ENCODE measurements at places on chromosomes 13 and 19. TPM values are rescaled to one million over a fixed set of nuclear protein-coding genes. Genes with fewer than 3 reads are reported as not detected.

GRCh38 chr19:17339088-17339741, 1.9 kb downstream of the GTPBP3 start:
- DNase-seq, result peak; percentile 63
- H3K4me1 ChIP-seq, result no peaks in the 10 kb centered on the region
- H3K36me3 ChIP-seq, result peaks cover 7% of the 10 kb centered on the region
- no peak overlapping the region for H3K27ac ChIP-seq
- H3K27me3 ChIP-seq, result no peaks in the 10 kb centered on the region
- no peak overlapping the region for H3K4me3 ChIP-seq

Gene FAM216B
- not detected for polyA plus RNA-seq

DNA sequence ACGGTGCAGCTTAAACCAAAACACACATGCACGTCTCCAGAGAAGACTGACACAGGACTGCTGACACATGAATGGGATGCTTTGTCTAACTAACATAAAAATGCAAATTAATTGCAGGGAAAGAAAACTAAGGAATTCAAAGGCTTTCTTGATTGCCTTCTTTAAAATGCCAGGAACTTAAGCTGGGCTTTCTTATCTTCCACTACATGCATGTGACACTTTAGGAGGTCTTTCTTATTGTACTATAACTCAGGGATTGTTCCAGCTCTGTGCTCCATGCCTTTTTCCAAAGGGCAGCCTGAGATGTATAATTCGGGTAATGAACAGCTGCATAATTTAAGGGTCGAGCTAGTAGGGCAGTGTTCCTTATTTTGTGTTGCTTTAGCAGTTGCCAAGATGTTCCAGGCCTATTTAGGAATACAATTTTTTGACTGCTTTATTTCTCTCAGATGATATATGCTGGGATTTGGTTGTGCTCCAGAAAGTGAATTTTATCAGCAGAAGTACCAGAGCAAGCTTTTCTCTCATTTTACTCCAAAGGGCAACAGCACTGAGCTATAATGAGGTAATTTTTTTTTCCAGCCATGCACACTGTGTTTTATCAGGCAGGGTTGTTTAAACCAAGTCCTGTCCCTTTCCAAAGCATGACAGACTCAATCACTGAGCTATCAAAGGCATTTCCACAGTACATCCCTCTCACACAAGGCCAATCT, 885.2 kb downstream of the PCDH9 start:
- no peaks in the 10 kb centered on the region for H3K27me3 ChIP-seq
- H3K4me1 ChIP-seq, result no peaks in the 10 kb centered on the region
- DNase-seq, result no peak
- no peak overlapping the region for H3K27ac ChIP-seq
- no peaks in the 10 kb centered on the region for H3K36me3 ChIP-seq
- H3K4me3 ChIP-seq, result no peak overlapping the region

DNA sequence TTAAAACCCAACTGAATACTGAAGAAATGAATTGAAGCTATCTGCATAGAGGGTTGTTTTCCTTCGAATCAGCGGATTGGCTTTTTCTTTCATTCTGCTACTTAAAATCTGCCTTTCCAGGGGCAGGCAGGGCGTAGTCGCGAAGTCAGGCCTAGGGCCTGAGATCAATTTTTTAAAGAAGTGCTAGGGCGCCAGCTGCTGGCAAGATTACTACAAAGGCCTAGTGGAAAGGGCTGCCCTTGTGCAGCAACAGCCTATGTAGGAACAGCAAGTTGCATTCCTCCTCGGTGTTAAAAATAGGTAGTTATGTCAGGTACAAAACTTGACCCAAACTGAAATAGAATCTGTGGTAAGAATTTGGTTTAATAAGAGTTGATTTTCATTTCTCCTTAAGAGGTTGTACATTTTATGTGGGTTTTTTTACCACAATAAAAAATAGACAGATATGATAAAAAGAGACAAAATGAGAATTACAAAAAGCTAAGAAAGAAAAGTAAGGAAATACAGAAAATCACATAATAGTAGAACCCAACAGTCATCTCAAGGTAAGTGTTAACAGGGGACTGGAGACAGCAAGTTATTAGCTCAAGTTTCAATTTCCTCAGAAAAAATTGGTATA, 9.5 kb upstream of the URAD start:
- no peak overlapping the region for H3K4me3 ChIP-seq
- H3K36me3 ChIP-seq, result no peaks in the 10 kb centered on the region
- no peaks in the 10 kb centered on the region for H3K4me1 ChIP-seq
- no peak for DNase-seq
- peaks cover 33% of the 10 kb centered on the region for H3K27me3 ChIP-seq

DNA sequence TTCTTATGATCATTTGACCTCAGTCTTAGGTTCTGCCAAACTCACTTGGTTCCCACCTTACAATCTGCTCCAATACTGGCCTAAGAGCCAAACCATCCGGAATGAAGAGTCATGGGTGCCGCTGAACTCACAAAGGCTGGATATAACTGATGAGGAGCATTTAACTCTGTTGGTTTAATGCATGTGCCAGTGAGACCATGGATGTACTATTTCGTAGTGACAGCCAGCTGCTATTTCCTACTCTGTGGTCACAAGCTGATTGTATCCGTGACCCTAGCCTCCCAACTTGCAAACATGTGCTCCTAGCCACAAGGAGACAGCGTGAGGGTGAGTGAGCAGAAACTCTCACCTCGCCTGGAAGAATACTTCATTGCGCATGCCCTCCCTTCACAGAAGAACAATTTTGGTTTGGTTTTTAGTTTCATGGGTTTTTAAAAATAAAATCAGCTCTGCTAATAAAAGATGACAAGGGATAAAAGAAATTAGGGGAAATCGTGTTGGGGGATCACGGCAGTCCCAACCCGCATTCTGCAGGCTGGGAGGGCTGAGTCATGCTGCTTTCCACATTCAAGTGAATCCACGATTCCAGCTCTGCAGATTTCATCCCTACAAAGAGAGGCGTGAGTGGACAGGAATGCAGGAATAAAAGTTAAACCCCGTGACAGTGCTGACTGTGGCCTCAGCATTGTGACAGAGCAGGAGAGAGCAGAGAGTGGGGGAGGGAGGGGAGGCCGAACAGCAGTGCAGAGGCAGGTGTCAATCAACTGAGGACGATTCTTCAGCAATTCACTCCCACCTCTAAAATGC, 66.8 kb upstream of the RAP2A start:
- peak overlapping the region; percentile 26 for H3K27ac ChIP-seq
- 0 out of 2 replicates have a peak, but pooled peaks cover 4% of the 10 kb centered on the region for H3K4me1 ChIP-seq
- no peak for DNase-seq
- peaks cover 72% of the 10 kb centered on the region for H3K36me3 ChIP-seq
- no peak overlapping the region for H3K4me3 ChIP-seq

DNA sequence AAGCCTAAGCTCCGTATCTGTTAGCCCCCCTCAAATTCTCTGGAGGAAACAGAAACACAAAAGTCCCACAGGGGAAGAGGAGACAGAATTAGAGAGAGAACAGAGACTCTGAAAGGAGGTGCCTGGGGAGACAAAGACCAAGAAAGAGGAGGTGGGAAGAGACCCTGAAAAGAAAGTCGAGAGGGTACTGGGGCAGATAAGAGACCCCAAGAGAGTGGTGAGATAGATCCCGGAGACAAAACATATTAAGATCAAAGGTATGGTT, 915 bp upstream of the GRWD1 start:
- H3K36me3 ChIP-seq, result peaks cover 12% of the 10 kb centered on the region
- no peaks in the 10 kb centered on the region for H3K27me3 ChIP-seq
- H3K4me1 ChIP-seq, result 0 out of 2 replicates have a peak, but pooled peaks cover 4% of the 10 kb centered on the region
- H3K4me3 ChIP-seq, result peak overlapping the region; percentile 99

DNA sequence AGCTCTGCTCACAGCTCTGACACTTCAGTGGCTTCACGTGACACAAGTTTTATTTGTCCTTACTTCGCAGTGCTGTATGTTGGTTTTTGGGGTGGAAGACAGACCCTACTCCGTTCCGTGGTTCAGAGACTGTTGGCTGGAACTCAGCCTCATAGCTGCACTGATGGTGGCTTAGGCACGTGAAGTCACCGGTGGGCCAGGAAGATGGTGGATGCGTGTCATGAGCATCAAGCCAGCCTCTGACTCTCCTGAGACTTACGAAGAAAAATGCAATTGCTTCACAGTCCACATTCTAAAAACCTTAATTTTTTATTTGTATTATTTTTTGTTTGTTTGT, 161.4 kb upstream of the SOX1 start:
- no peak for DNase-seq
- H3K27ac ChIP-seq, result no peak overlapping the region
- no peak overlapping the region for H3K4me3 ChIP-seq
- H3K36me3 ChIP-seq, result no peaks in the 10 kb centered on the region
- no peaks in the 10 kb centered on the region for H3K27me3 ChIP-seq

- peak; percentile 79 for DNase-seq
- H3K27me3 ChIP-seq, result no peaks in the 10 kb centered on the region
- peaks cover 8% of the 10 kb centered on the region for H3K4me1 ChIP-seq
- peak overlapping the region; percentile 83 for H3K4me3 ChIP-seq
- H3K36me3 ChIP-seq, result no peaks in the 10 kb centered on the region
Measured at GRCh38 chr13:33349986-33350826, 64.7 kb upstream of the STARD13 start.

- no peaks in the 10 kb centered on the region for H3K36me3 ChIP-seq
- H3K27ac ChIP-seq, result no peak overlapping the region
- no peak overlapping the region for H3K4me3 ChIP-seq
- H3K27me3 ChIP-seq, result no peaks in the 10 kb centered on the region
Measured at GRCh38 chr19:48556825-48557224, 4.9 kb downstream of the SULT2B1 start.

GRCh38 chr13:105485081-105485480, 1050.4 kb downstream of the EFNB2 start:
- H3K36me3 ChIP-seq, result no peaks in the 10 kb centered on the region
- no peak overlapping the region for H3K4me3 ChIP-seq
- DNase-seq, result no peak
